Parietal lobe (tissue), 2 donors: ENCODE measurements at places on chromosomes 1 and 21. TPM values are rescaled to one million over a fixed set of nuclear protein-coding genes. Genes with fewer than 3 reads are reported as not detected.

FHAD1 gene
- 0.94 TPM for total RNA-seq

LRRC71 gene
- not detected for total RNA-seq

LIN9 gene
- 18.2 TPM for total RNA-seq

BRDT gene
- total RNA-seq: not detected

CYP2J2 gene
- total RNA-seq: 0.94 TPM

ACKR1 gene
- 2.5 TPM for total RNA-seq

PLEKHA6 gene
- 20.3 TPM for total RNA-seq

POU3F1 gene
- total RNA-seq: 5.9 TPM

ANXA9 gene
- total RNA-seq: not detected

REN gene
- total RNA-seq: not detected

HHIPL2 gene
- 0.94 TPM for total RNA-seq

IGSF8 gene
- 54.8 TPM for total RNA-seq

TRIM33 gene
- total RNA-seq: 137 TPM

RGSL1 gene
- total RNA-seq: not detected

NOC2L gene
- total RNA-seq: 52.3 TPM

FLVCR1 gene
- 55.1 TPM for total RNA-seq
